ENCODE measurements at places on chromosomes 1 and 21.

GRCh38 chr1:234639961-234640360 is 30.0 kb upstream of the IRF2BP2 start:
- no peak for DNase-seq

DNA sequence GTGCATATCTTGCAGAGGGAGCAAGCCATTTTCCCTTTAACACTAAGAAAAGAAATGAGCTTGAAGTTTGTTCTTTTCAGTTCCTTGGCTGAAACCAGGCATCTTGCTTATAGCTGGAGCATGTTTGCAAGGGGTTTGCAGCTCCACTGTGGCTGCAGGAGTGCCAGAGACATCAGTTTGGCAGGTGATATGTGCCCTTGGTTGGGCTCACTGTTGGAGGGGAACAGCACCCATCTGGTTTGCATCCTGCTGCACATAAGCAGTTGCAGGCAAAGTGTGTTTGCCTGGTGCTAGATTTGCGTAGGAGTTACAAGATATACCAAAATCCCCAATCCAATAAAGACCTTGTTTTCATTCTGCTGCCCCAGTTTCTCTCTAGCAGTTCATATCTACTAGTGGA is 47.8 kb upstream of the IKBKE start:
- DNase-seq: no peak

GRCh38 chr1:107496002-107496401 is 355.2 kb downstream of the NTNG1 start:
- DNase-seq: no peak

DNA sequence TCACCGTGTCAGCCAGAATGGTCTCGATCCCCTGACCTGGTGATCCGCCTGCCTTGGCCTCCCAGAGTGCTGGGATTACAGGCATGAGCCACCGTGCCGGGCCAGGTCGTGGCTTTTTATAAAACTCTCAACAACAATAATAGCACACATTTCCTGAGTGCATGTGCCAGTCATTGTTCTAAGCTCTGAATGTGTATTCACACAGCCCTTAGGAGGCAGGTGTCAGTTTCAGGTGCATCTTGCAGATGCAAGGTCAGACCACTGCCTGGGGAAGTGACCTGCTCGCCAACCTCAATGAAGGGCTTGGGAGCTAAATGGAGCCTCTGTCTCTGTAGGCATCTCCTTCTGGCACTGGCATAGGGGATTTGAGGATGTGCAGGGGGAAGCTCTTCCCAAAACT is 1.6 kb upstream of the LEFTY2 start:
- no peak for DNase-seq

GRCh38 chr1:23577056-23578004 is 18.0 kb upstream of the ID3 start:
- peak; percentile 80 for DNase-seq

All from inflammatory macrophage (primary cell).